ENCODE measurements at places on chromosomes 6 and 20.

- no peak for DNase-seq
These were observed 601.2 kb upstream of the ARID1B start for GRCh38 chr6:156175971-156176421.

DNA sequence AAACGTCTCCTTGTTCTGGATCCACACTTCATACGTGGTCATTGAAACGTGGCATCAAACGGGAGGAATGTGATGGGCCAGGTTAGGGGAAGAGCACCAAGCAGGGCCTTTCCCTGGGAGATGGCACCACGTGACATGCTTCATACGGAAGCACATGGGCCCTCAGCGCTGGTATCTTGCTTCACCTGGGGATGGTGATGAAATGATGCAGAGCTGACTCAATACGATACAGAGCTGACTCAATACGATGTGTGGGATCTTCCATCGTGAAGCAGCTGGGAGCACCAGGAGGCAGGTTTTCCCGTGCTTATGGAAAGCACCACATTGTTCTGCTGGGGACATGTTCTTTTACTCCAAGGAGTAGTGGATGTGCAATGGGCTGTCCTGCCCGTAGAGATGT is 22.5 kb upstream of the TAGAP start:
- DNase-seq = no peak

DNA sequence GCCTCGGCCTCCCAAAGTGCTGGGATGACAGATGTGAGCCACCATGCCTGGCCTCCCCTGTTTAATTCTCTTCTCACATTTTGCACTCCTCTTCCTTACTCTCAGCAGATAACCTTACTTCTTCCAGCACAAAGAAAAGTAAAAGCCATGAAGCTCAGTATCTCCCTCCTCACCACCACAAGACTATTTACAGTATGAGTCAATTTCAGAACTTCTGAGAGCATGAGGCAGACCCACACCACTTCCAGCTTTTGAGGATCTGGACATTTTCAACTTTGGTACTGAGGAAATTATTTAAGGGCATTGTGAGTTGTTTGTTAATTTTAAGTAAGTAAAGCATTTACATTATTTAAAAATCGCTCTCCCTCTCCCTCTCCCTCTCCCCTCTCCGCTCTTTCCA is 8.0 kb upstream of the SNX3 start:
- DNase-seq = no peak

DNA sequence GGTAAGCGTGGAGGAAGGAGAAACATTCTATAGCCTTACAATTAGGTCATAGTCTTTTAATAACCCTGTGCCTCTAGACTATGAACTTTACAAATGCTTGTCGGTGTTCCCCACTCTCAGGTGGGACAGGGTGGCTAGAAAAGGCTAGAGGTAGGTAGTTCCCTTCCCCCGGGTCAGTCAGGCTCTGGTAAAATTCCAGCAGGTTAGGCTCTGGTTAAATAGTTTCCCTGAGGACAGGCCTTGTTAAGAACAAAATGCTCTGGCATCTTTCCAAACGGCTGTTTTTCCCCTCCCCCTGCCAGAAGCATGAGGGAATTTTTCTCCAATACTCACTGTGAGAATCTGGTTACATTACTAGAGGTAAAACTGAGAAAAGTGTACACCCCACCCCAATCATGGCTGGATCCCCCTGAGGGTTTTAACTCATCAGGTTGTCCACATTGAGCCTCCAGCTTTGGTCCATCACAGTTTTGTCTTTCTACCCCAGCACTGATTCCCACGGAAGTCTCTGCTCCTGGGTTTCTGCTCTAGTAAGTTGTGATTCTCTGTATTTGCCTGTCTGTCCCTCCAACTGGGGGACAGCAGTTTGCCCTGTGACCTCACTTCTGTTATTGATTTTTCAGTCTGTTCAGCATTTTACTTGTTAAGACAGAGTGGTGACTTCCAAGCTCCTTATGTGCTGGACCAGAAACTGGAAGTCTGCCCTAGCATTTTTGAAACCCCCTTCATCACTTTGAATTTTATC is 84.7 kb upstream of the ADGRF1 start:
- DNase-seq = no peak

DNA sequence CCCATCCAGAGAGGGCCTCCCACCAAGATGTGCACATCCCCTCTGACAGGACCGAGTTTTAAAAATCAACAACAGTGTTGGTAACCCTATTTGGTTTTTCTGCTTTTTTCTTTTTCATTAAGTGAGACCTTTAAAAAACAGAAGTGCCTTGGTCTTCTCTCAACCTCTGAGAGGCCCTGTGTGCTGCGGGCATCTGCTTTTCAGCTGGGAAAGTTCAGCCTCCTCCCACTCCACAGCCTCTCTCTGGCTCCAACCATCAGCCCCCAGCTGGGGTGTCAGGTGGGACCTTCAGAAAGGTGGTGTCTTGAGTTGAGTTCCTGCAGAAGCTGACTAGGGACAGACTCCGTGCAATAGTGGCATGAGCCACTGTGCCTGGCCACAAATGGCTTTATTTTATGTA is 64.6 kb upstream of the ZMYND8 start:
- no peak for DNase-seq

DNA sequence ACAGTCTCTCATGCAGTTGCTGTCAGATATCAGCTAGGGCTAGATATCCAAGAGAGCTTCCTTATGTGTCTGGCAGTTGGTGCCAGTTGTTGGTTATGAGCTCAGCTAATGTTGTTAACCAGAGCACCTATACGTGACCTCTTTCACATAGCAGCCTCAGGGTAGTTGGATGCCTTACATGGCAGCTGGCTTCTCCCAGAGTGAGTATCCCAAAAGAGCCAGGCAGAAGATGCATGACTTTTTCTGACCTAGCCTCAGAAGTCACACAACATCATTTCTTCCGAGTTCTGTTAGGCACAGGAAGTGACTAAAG is 175.7 kb downstream of the VEGFA start:
- no peak for DNase-seq

DNA sequence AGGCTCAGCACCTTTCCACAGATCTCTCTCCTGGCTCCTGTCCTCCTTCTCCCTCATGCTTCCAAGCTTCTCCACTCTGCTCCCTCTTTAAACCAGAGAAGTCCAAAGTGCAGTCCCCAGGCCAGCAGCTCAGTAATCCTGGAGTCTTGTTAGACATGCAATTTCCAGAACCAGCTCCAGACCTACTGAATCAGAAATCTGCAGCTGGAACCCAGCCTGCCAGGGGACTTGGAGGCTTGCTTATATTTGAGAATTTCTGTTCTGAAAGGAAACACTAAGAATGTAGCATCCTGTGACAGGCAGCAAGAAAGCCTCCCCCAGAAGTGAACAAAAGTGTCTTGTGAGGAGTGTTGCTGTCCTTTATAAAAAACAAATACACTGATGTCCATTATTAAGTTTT is 438.1 kb downstream of the BCKDHB start:
- DNase-seq = no peak

DNA sequence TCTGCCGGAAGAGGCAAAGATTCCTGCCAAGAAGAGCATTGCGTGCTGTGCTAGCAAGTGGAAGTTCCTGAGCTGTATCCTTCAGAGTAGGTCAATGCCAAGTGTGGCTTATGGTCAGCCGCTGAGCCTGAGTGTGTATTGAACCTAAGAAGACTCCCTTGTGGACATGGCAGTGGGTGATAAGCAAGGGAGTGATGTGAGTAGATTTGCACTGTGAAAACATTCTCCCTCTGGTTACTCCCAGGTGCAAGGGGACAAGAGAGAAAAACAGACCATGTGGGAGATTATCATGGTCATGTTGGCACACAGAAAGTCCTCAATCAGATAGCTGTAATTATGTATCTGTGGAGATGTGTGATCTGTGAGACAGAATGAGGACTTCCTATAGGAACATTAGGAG is 6.1 kb upstream of the TMEM74B start:
- DNase-seq = no peak

DNA sequence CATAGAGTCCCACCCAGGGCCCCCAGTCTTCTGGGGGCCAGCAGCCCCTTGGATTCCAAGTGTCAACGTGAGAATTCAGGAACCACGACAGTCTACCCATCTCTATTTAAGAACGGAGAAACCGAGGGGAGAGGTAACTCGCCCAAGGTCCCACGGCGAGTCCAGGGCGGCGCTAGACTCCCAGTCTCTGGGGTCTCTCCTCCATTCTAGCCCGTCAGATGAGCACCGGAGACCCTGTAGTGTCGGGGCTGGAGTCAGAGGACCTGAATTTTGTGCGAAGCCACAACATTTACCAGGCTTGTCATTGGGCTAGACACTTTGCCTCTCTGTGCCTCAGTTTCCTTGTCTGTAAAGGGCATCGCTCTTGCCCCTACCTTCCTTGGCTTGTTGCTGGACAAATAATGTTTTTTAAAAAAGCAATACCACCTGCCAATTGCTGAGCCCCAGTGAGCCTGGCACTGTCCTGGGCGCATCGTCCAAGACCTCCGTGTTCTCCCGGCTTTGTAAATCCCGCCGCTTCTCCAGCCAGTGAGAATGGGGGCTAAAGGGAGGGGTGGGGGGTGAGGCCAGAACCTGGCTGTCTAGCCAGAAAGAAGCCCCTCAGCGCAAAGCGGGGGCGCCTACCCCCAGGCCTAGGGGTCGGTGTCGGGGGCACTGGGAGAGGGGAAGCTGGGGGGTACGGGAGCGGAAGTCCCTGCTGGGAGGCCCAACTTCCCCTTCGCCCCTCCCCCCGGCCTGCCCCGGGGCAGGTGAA is 91.7 kb downstream of the NCR2 start:
- no peak for DNase-seq

DNA sequence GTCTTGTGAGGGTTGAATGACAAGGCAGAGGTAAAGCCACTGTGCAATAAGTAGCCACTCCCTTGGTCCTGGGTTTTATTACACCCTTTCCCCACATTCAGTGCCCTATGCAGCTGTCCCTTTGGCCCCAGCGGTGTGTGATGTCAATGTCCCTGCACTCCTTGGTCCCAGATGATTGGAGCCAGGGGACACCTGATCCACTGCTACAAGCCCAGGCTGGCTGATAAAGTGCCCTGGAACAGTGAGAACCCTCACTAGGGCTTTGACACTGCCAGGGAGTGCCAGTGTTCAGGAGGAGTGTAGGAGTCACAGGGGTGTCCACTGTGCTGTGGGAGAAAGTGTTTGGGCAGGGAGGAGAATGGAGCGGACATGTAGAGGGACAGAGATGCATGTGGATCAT is 30.4 kb downstream of the GABRR1 start:
- no peak for DNase-seq

- peak; percentile 36 for DNase-seq
These were observed 5.2 kb downstream of the FOXO3 start for GRCh38 chr6:108565893-108566292.

DNA sequence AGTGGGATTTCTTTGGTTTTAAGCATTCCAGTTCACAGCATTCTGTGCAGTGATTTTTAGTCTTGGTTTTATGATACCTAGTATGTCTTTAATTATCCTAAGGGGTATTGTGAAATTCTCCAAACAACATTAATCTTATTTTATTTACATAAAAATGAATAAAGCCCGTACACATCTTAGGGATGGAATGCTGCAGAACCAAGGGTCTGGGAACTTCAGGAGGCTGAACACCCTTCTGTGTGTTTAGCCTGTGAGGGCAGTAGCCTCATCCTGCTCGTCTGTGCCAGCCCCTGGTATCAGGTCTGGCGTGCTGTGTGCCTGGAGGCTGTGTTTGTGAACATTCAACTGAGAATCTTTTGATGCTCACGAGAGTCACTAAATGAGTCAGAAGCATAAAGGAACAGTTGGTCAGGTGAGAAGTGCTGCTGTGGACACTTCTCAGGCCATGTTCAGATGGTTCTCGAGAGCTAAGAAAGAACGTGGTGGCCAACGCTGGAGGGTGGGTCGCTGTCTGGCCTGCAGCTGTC is 25.2 kb upstream of the C20orf204 start:
- no peak for DNase-seq

GRCh38 chr6:73134588-73134987 is 90.7 kb downstream of the KHDC1L start:
- DNase-seq = no peak

DNA sequence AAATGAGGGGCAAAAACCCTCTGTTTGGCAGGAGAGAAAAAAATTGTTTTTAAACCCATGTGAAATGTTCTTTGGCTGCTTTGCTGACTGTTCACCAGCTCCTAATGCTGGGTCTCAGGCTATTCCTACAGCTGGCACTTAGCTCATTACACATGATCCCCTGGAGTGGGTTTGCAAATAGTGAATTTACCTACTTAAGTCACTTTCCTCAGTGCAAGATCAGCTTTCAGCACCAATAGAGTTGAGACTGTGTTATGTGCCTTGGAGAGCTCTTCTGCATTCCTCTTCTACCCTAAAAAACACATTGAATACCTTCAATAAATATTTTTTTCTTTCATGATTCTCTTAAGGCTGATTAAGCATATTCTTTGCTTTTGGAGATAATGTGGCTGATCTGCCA is 58.4 kb upstream of the PRDM1 start:
- DNase-seq = no peak

DNA sequence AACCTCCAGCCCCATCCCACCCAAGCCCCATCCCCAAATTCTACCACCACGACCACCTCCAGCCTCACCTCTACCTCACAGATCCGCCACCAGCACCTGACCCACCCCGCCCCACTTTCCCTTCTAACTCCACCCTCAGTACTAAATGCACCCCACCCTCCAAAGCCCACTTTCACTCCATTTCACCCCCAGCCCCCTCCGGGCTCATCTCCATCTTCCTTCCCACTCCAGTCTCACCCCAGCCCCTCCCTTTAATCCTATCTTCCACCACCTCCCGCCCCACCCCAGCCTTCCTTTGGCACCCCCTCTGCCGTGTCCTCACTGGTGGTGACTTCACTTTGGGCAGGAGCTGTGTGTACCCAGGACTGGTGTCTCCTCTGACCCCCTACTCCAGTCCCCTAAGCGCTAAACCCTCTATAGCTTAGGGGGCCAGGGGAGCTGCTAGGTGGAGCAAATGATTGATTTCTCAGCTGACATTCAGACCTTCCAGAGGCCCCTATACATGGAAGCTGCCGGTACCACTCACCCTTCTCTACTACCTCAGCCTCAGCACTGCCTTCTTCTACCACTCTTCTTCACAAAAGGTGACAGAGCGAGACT is 2.8 kb upstream of the NSFL1C start:
- DNase-seq = no peak

- no peak for DNase-seq
These were observed 77.7 kb upstream of the SAMD5 start for GRCh38 chr6:147430811-147431210.

GRCh38 chr20:9220874-9221547 is 152.1 kb downstream of the PLCB4 start:
- DNase-seq = no peak

DNA sequence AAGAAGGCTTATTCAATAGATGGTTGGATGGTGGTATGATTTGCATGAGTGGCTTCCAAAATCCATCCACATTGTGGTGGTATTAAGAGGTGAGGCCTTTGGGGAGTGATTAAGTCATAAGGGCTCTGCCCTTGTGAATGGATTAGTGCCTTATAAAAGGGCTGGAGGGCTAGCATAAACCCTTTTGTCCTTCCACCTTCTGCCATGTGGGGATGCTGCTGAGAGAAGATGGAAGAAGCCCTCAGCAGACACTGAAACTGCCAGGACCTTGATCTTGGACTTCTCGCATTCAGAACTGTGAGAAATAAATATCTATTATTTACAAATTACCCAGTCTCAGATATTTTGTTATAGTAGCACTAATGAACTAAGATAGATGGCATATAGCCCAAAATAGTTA is 27.8 kb upstream of the SRPK1 start:
- no peak for DNase-seq
